ENCODE measurements at places on chromosomes 6 and 20.

GRCh38 chr20:21936720-21937380 lies 231.4 kb downstream of the PAX1 start:
- no peak for DNase-seq

- DNase-seq: no peak
Measured at GRCh38 chr6:14439419-14439818, 321.8 kb downstream of the CD83 start.

DNA sequence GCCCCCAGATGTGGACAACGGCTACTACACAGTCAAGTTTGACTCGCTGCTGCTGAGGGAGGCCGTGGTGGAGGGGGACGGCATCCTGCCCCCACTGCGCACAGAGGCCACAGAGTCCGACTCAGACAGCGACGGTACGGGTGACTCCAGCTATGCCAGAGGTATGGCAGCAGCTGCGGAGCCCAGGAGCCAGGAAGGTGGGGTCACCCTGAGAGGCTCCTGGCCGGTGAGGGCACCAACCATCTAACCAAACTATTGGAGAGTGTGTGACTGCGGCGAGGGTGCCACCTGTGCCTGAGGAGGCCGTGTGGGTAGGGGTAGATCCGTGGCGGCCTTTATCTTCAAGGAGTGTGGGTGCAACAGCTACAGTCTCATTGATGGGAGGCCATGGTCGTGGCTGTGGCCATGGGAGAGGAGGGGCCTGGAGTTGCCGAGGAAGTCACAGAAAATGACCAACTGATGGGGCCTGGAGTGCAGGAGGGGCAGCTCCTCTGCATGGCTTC lies 2.8 kb upstream of the LIME1 start:
- DNase-seq: no peak

GRCh38 chr6:10248378-10248843 lies 166.5 kb downstream of the TFAP2A start:
- DNase-seq: no peak

GRCh38 chr20:53748821-53749421 lies 155.3 kb upstream of the ZNF217 start:
- DNase-seq: no peak

DNA sequence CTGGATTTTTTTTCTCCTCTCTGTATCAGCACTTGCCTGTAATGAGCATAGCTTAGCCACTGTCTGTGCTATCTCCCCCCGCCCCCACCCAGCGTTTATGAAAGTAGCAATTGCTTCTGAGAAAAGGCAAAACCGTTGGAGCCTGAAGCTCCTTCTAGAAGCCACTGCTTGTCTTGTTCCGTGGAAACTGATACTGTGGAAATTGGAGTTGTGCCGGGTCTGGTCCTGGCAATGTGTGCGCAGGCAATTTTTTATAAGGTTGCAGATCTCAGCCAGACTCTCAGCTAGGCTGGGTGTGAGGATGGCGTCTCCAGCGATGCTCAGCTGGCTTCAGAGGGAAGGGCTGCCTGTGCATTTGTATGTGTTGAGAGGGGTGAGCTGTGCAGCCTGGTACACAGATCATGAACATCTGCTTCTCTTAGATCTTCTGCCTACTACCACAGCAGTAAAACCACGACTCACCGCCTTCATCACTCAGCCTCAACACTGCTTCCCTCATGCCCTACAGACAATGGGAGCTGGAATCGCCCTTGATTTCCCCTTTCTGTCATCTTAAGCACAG lies 72.4 kb upstream of the GTSF1L start:
- DNase-seq: no peak

GRCh38 chr6:159044899-159045727 lies at the start of gene TAGAP:
Gene TAGAP, minus strand, starts transcription at chr6:159044991. Its CDS starts 845 bp downstream, at chr6:159044146.
- DNase-seq: no peak

GRCh38 chr20:409697-410559 lies 1.8 kb downstream of the RBCK1 start:
- DNase-seq: no peak

GRCh38 chr6:102075539-102075938 lies 682.0 kb downstream of the GRIK2 start:
- DNase-seq: no peak

DNA sequence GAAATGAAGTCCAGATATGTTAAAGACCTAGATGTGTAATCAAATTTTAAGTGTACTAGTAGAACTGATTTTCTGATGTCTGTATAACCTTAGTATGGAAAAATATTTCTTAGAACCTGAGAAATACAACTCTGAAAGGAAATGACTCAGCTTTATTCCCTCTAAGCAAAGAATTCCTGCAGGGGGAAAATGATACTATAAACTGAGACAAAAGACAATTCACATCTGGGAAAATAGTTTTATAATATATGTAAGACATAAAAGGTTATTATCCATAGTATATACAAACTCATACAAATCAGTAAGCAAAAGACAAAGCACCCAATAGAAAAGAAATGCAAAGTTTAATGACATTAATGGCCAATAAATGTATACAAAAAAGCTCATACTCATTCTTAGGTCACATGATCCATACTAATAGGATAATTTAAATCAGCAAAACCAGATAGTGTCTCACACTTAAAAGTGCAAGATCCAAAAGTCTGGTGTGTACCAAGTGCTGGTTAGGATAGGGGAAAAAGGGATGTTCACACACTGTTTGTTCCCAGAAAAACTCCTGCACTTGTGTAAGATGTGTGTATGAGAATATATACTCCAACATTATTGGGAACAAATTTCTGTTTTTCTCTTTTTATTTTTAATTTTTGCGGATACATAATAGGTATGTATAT lies 22.6 kb downstream of the RNF217 start:
- no peak for DNase-seq

DNA sequence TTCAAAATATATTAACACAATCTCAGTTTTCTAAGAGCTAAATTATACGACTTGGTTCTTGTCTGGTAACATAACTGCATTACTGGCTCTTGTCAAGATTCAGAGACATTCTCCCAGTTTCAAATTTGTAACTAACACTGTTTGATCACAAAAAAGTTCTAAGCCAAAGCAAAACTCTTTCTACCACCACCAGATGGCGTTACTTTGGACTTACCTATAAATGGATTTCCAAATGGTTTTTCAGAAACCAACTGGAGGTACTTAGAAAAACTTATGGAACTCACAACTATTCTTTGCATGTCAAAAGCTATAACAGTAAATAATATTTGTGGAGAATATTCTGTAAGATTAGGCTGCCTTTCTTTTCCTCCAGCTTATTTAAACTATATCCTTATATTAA lies 34.2 kb upstream of the GFRAL start:
- no peak for DNase-seq

- DNase-seq: no peak
Measured at GRCh38 chr6:128512296-128512695, 8.1 kb downstream of the PTPRK start.

GRCh38 chr6:63882208-63882607 lies 246.6 kb downstream of the PHF3 start:
- DNase-seq: no peak

DNA sequence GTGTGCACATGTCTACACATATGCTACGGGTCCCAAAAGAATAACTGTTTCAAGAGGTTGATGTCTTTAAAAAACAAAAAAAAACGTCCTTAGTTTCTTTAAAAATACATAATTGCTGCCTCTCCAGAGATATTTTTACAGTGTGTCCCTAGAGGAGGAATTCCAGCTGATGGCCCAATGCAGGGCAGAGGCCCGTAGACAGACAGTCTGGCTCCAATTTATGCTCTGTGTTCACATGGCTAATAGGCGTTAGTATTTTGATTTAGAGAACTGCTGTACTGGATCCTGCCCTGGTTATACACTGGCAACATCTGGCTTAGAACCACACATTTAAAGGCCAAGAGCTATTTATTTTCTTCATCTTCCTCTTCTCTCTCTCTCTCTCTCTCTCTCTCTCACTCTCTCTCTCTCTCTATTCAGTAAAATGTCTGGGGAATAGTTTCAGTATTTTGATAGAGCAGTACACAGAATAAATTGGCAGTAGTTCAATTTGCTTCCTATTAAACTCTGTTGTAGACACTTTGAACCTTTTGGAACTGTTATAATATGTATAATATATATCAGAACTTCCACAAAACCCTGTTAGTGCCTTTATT lies 260.6 kb downstream of the EYA4 start:
- DNase-seq: no peak
